Activated T-helper 2 cell treated with anti-CD3 and anti-CD28 coated beads, Interferon-gamma antibody, Interleukin-2, Interleukin-4, amounts not matched to agents 10 μg/mL and 5 μg/mL and 100 μg/mL, durations not matched to agents 14 hours and 24 hours and 36 hours (primary cell): ENCODE measurements at places on chromosomes 6 and 20. TPM values are rescaled to one million over a fixed set of nuclear protein-coding genes. Genes with fewer than 3 reads are reported as not detected.

AVP gene
- not detected in 2 replicates for total RNA-seq

GRCh38 chr6:9138936-9139335 lies 703.6 kb upstream of the SLC35B3 start:
- no peaks in the 10 kb centered on the region for H3K4me1 ChIP-seq
- no peak for DNase-seq
- no peaks in the 10 kb centered on the region for H3K27me3 ChIP-seq
- H3K4me3 ChIP-seq: no peak overlapping the region
- H3K27ac ChIP-seq: no peak overlapping the region

GRCh38 chr20:33789858-33790182 lies 21.3 kb upstream of the CHMP4B start:
- peaks cover 9% of the 10 kb centered on the region for H3K4me1 ChIP-seq
- no peaks in the 10 kb centered on the region for H3K27me3 ChIP-seq
- no peaks in the 10 kb centered on the region for H3K36me3 ChIP-seq
- no peak for DNase-seq
- no peak overlapping the region for H3K27ac ChIP-seq

NFATC2 gene
- 67.1 and 68.0 TPM in 2 replicates for total RNA-seq

FLRT3 gene
- total RNA-seq: not detected in 2 replicates

DNA sequence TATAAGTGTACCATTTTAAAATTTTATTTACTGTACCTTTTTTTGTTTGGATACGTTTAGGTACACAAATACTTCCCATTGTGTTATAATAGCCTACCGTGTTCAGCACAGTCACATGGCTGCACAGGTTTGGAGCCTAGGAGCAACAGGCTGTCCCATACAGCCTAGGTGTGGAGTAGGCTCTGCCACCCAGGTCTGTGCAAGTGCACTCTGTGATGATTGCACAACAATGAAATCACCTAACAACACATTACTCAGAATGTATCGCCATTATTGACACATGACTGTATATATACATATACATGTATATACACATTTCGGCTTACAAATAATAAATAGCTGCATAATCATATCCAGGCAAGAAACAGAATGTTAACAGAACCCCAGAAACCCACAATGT lies 15.4 kb downstream of the SERAC1 start:
- no peak overlapping the region for H3K4me3 ChIP-seq
- no peaks in the 10 kb centered on the region for H3K4me1 ChIP-seq
- no peaks in the 10 kb centered on the region for H3K27me3 ChIP-seq
- no peak overlapping the region for H3K27ac ChIP-seq

DNA sequence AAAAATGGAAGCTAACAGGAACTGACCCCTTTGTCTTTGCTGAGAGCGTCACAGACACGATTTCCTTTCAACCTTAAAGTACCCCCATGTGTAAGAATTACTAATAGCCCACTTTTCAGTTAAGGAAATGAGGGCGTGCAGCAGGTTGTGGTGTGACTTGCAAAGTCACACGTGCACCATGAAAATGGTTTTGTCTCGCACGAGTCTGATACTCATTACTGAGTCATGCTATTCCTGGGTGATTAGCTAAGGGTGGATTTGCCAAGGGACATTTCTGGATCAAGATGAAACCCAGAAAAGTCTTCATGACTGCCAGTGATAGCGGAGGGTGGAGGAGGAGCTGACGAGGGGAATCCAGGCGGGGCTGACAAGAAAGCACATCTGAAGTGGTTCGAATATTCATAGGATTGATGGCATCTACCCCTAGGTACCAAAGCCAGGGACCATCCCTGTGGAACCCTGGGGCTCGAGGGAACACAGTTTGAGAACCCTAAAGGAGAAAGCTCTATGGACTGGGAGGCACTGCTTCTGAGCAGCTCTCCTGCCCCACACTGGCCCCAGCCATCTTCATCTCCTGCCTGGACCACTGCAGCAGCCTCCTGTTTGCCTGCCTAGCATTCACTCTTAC lies 12.1 kb upstream of the NFATC2 start:
- no peak overlapping the region for H3K4me3 ChIP-seq
- no peak overlapping the region for H3K27ac ChIP-seq
- DNase-seq: no peak
- no peaks in the 10 kb centered on the region for H3K36me3 ChIP-seq

GSTA3 gene
- not detected in 2 replicates for total RNA-seq

ADGB gene
- total RNA-seq: 0.39 TPM in 1 of 2 replicates, not detected in the other

DNA sequence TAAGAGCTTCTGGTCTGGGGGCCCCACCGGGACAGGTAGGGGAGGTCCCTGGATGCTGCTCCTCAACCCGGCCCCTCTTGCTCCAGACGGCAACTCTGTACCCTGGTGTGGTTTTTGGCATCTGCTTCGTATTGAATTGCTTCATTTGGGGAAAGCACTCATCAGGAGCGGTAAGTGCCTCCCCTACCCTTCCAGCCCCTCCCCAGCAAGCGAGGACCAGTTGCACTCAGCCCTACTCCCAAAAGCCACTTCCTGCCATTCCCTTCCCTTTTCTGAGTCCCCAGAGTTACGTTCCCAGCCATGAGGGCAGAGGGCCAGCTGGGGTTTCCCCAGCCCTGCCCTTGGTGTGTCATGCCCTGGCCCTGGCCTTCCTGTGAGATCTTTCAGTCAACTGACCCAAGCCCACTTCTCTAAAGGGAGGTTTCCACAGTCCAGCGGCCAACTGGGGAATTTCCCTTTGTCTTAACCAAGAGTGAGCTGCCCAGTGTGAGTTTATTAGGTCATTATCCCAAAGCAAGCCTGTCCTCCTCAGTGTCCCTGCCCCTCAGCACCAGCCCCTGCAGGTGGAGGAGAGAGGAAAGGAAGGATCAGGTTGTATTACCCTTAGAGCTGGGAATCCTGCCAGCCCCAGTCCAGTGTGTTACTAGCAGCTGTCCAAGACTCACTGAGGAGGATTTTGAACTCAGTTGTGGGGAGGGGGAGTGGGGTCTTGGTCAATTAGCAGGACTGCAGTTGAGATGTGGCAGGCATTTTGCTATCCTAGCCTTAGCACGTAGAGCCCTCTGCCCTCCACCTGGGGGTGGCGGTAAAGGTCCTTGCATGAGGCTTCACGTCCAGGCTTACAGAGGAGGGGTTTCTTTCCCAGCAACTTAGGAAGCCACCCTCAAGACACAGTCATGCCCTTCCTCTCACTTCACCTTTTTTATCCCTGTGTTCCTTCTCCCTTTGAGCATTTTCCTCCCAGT lies 45.8 kb downstream of the TM9SF4 start:
- H3K36me3 ChIP-seq: peaks cover 57% of the 10 kb centered on the region
- no peak overlapping the region for H3K4me3 ChIP-seq
- no peak for DNase-seq

GRCh38 chr6:151679081-151679480 lies 128.4 kb upstream of the ESR1 start:
- peaks cover 15% of the 10 kb centered on the region for H3K27me3 ChIP-seq
- DNase-seq: no peak
- no peaks in the 10 kb centered on the region for H3K36me3 ChIP-seq
- no peak overlapping the region for H3K4me3 ChIP-seq

STX16 gene
- 101 and 103 TPM in 2 replicates for total RNA-seq

- H3K36me3 ChIP-seq: no peaks in the 10 kb centered on the region
- H3K4me1 ChIP-seq: no peaks in the 10 kb centered on the region
- peaks cover 7% of the 10 kb centered on the region for H3K27me3 ChIP-seq
- H3K4me3 ChIP-seq: no peak overlapping the region
- no peak for DNase-seq
Observed at GRCh38 chr6:131972741-131973140, 21.6 kb upstream of the CCN2 start.

CNKSR3 gene
- 0.09 and 0.11 TPM in 2 replicates for total RNA-seq

E2F1 gene
- 63.8 and 64.2 TPM in 2 replicates for total RNA-seq

CLVS2 gene
- total RNA-seq: not detected in 2 replicates

DNA sequence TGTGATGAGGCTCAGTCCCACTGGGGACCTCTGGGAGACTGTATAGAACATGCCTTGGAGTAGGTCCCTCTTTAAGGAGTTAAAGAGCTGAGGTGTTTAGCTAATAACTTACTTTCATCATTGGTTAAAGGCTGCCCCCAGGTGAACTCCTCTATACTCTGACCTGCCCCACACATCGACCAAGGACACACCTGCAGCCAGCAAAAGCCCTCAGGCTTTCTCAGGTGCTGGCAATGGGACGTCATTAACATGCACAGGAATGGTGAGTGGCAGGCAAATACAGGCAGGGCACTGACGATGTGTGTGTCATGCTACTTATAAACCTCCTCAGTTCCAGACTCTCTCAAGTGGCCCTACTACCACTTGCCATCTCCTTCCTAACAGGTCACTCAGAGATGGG lies 366.4 kb downstream of the KIF16B start:
- no peaks in the 10 kb centered on the region for H3K4me1 ChIP-seq
- no peak overlapping the region for H3K4me3 ChIP-seq
- H3K27me3 ChIP-seq: no peaks in the 10 kb centered on the region
- no peak for DNase-seq
- no peaks in the 10 kb centered on the region for H3K36me3 ChIP-seq

DNA sequence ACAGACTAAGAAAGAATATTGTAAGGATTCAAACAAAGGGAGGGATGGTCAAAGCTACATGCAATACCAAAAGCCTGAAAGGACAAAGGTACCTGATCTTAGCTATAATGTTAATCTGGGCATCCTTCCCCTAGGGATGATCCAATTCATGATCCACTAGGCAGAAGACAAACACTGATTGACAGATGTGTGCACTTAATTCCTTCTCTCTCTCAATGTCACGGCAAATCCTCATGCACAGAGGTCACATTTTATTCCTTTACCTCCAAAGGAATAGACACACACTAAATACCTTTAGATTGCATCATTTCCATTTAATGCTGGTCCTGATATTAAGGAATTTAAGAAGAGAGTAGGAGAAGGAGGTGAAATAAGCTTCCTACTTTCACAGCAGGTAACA lies 73.4 kb downstream of the ZNF133 start:
- no peak overlapping the region for H3K4me3 ChIP-seq
- no peak for DNase-seq
- H3K4me1 ChIP-seq: no peaks in the 10 kb centered on the region
- no peak overlapping the region for H3K27ac ChIP-seq

- peaks cover 8% of the 10 kb centered on the region for H3K27me3 ChIP-seq
- H3K4me3 ChIP-seq: no peak overlapping the region
- H3K4me1 ChIP-seq: no peaks in the 10 kb centered on the region
- DNase-seq: no peak
- no peak overlapping the region for H3K27ac ChIP-seq
Observed at GRCh38 chr20:48294196-48294595, 508.9 kb upstream of the SULF2 start.

DNA sequence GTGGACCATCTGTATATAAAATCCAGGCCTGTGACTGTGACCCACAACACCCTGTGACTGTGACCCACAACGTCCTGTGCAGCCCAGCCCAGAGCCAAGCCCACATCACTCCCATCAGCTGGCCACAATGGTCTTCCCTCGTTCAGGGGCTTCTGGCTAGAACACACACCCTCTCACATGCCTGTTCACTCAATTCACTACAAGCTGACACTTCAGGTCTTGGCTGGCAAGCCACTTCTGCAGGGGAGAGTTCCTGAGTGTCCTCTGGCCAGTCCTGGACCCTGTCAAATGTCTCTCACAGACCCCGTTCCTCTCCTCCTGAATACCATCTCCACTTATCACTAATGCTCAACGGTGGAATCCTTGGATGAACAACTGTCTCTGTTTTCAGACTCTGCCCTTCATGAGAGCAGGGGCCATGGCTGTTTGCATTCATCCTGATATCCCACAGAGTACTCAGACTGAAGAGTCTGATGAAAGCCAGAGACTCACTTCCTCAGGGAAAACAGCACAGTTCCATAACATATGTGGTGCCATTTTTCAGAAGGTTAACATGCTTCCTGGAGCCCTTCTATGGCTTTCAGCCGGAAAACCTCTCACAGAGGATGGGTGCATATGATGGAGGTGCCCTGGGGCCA lies 56.0 kb downstream of the MYH7B start:
- peaks cover 3% of the 10 kb centered on the region for H3K4me1 ChIP-seq
- H3K27ac ChIP-seq: no peak overlapping the region
- DNase-seq: no peak
- no peak overlapping the region for H3K4me3 ChIP-seq

DYNLT2 gene
- total RNA-seq: 1.9 and 2.1 TPM in 2 replicates

GRCh38 chr6:145507239-145507638 lies 228.1 kb downstream of the EPM2A start:
- no peaks in the 10 kb centered on the region for H3K4me1 ChIP-seq
- no peak overlapping the region for H3K27ac ChIP-seq

- no peak overlapping the region for H3K27ac ChIP-seq
- H3K36me3 ChIP-seq: no peaks in the 10 kb centered on the region
- peaks cover 3% of the 10 kb centered on the region for H3K4me1 ChIP-seq
Observed at GRCh38 chr6:87066449-87067333, 28.2 kb downstream of the CGA start.

DNA sequence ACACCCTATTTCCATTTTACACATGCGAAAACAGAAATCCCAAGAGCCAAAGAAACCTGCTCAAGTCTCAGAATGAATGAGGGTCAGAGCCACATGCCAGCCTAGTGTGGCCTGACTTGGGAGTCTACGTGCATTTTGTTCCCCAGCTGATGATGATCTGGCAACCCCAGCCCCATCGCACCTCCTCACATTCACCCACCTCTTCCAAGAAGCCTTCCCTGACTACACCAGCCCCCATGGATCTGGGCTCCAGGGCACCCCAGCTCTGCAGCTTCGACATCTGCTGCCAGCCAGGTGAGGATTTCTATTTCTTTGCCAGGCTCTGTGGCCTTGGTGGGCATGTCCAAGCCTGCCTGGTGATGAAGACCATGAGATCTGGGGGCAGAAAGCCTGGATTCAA lies 41.0 kb downstream of the ANGPT4 start:
- DNase-seq: no peak
- H3K27ac ChIP-seq: no peak overlapping the region
- H3K27me3 ChIP-seq: no peaks in the 10 kb centered on the region
- no peaks in the 10 kb centered on the region for H3K36me3 ChIP-seq

DNA sequence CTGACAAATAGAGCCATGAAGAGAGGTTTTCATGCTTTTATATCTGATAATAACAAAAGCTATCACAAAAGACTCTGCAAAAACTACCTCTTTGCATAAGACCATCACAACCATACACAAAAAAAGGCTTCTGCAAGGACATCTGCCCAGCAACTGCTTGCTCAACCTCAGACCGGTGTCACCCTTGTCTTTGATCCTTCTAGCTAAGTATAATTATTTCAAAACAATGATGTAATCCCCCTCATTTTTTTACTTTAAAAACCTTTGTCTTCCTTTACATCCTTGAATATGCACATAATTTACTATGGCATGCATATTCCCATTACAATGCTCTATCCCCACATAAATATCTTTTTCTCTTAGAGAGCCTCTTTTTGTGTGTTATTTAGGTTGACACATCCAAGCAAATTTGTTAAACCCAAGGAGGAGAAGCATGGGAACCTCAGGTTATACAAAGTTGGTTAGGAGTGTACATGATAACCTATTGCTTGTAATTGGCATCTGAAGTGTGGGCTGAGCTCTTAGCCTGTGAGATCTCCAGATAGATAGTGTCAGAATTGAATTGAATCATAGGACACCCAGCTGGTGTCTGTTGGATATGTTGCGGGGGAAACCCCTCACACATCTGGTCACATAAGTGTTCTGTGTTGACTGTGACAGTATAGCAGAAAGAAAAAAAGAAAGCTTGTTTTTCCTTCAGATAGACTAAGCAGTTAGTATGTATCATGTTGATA lies 20.7 kb upstream of the CGA start:
- DNase-seq: no peak
- peaks cover 54% of the 10 kb centered on the region for H3K27me3 ChIP-seq
- peaks cover 7% of the 10 kb centered on the region for H3K4me1 ChIP-seq
- no peak overlapping the region for H3K27ac ChIP-seq

BIRC7 gene
- total RNA-seq: not detected in 2 replicates
